ENCODE measurements at places on chromosomes 7 and 10.

DNA sequence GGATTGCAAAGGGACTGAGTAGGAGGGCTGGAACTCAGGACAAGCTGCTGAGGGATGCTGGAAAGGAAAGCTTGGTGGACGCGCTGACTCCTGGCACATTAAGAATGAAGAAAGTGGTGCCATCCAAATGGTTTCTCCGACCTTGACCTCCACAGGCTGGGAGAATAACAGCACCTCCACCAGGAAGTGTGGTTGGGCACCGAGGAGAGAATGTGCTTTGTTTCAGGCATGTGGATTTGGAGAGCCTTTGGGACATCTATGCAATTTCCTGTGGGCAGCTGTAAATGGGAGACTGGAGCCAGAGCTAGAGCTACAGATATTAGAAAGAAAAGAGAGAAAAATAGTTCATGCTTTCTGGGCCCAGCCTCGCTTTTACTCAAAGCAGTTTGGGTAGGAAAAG, 29.8 kb upstream of the HABP2 start:
- no peak for DNase-seq

DNA sequence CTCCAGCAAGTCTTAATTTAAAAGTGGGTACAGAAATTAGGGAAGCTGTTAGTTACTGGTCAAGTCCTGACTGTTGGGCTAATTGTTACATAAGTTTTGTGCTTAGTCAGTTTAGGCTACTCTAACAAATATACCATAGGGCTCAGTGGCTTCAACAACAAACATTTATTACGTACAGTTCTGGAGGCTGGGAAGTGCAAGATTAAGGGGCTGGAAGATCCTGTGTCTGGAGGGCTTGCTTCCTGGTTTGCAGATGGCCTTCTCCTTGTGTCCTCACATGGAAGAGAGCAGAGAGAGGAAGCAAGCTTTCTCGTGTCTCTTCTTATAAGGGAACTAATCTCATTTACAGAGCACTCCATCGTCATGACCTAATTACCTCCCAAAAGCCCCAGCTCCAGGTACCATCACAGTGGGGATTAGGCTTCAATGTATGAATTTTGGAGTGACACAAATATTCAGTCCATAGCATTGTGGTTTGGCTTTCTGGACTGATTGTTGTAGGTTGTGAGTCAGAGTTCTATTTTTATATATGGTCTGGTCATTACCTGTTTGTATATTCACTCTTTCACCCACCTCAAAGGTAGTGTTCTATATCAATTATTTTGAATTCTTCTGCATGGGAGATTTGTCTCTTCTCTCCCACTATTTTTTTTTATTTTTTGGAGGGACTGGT, 17.1 kb downstream of the ST7 start:
- no peak for DNase-seq

- no peak for DNase-seq
These were observed 807 bp upstream of the MINPP1 start for GRCh38 chr10:87503886-87504285.

DNA sequence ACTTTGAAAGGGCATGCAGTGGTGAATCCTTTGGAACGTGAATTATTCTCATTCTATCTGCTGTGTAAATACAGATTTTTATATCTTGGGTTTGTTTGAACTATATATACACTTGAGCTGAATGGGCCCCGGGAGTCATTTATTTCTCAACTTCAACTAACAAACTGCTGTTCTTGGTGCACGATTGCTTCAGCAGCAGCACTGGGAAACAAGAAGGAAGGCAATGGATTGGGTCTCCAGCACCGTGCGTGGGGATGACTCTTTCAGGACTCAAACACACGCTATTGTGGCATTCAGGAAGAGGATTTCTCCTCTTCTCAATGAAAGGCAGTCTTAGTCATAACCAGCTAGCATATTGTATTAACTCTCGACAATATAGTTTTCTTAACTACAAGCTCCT, 226.0 kb upstream of the NFE2L3 start:
- DNase-seq, result no peak

GRCh38 chr10:46080886-46081285, 34.8 kb upstream of the MSMB start:
- DNase-seq, result no peak

GRCh38 chr10:88114368-88114767, 250.9 kb downstream of the PTEN start:
- peak; percentile 40 for DNase-seq

DNA sequence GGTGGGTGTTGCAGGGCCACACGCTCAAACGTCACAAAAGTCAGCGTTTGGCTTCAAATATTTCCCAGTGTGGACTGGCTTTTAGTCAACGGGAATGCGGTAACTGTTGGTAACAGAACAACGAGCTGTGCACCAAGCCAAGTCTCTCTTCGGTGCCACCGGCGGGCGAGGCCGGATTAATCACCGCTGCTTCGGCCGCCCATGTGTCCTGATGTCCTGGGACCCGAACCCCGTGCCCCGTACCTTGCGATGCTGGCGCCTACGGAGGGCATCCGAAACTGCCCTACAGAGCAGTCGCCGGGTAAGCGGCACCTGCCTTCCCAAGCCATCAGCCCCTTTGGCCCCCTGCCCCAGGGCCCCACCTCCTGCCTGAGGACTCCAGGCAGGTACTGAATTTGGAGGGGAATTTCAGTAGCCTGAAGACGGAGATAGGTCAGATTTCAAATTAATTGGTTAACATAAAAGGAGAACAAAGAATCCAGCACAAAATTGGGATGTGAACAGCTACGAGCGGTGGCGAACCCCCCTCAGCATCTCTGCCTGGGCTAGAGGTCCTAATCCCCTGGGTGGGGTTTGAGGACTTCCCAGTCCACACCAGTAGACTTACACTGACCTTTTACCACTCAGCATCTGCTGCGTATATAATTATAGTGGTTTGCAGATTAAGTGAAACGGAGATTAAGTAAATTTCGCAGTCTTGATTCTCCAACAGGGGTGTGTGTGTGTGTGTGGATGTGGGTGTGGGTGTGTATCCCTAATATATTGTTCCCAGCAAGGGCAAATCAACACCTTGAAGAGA, at the start of gene LRRC72:
TSS of gene LRRC72 (plus strand) at position 84 of the 799 bp plus-strand sequence. CDS start at position 212, 128 bp downstream.
- no peak for DNase-seq

DNA sequence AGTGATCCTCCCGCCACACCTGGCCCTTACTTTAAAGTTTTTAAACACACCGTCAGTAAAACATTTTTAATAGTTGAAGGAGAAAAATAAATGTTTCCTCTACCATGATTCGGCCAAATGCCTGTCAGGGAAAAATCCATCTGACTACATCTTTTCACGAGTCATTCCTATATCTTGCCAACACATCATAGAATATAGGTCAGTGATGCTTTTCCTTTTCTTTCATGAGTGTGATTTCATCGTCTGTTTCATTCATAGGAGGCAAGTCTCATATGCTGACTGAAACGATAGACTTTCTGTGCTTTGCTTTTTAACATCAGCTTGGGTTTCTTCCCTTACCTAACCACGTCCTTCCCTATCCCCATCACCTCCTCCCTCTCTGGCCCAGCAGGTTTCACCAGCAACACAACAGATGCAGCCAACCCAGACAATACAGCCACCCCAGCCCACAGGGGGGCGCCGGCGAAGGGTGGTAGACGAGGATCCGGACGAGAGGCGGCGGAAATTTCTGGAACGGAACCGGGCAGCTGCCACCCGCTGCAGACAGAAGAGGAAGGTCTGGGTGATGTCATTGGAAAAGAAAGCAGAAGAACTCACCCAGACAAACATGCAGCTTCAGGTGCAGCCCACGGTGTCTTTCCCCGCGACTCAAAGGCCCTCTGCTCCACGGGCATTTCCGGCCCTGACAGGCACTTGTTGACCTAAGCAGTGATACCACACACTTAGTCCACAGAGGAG, 149.2 kb downstream of the TRIL start:
- no peak for DNase-seq

- no peak for DNase-seq
These were observed 483.6 kb downstream of the NRG3 start for GRCh38 chr10:82358486-82359099.

DNA sequence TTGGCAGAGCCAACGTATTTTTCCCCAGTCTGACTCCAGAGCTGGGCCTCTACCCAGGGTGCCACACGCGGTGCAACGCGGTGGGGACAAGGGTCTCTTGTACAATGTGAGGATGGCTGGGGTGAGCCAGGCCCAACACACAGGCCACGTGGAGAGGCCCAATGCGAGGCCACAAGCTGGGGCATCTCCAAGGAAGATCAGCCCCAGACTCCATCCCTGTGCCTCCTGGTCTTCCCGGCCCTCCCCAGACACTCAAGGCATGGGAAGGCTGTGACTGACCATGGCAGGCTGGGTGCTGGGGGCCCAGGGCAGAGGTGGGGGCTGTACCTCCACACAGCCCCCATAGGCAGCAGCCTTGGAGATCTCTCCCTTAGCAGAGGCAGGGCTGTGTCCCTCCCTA, 135.3 kb upstream of the FAM20C start:
- DNase-seq, result no peak

- no peak for DNase-seq
These were observed 62.2 kb upstream of the CARD11 start for GRCh38 chr7:3105856-3106255.

DNA sequence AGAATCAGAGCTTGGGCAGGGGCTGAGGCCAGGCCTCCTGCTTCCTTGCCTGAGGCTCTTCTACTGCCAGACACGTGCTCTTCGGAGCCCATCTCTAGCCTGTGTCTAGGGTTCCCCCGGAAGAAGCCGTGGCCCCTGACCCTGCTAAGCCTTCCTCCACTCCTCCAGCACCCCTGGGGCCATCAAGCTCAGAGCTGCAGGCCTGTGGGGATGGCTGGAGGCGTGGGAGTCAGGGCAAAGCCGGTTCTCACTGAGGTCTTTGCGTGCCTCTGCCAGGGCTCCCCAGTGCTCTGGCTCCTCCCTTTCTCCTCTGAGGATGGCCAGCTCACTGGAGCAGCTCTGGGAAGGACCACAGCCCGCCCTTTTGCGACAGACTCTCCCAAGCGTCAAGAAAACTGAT, 34.4 kb downstream of the GHRHR start:
- DNase-seq, result no peak

DNA sequence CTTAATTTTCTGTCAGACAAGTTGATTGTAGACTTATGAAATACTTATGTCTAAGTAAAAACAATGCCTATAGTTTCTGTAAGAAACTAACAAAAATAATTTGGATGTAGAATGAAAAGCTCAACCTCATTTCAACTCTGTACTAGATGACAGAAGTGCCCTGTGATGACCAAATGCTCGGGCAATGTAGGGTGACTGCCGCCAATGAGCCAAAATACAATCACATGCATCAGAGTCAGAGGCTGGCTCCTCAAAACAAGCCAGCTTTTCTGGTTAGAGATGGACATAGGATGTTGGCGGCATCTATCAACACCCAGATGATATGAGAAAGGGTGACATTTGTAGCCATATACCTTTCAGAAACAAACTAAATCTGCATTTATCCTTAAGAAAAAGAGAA, 23.9 kb downstream of the LMOD2 start:
- peak; percentile 77 for DNase-seq

DNA sequence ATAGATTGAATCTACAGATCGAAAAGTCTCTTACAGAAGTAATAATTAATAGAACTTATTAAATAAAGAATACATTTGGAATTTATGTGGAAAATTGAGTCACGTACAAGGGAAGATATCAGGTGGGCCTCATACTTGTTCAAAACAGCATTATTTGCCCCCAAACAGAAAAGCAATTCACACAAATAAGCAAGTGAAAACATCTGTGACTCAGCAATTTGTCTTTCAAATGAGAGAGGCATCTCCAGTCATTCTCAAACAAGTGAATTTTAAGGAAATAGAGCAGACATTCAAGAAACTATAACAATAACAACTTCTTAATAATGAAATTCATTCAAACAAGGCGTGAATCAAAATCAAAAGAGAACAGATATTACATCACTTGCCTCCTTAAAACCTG, 50.1 kb downstream of the SEMA3A start:
- DNase-seq, result no peak

DNA sequence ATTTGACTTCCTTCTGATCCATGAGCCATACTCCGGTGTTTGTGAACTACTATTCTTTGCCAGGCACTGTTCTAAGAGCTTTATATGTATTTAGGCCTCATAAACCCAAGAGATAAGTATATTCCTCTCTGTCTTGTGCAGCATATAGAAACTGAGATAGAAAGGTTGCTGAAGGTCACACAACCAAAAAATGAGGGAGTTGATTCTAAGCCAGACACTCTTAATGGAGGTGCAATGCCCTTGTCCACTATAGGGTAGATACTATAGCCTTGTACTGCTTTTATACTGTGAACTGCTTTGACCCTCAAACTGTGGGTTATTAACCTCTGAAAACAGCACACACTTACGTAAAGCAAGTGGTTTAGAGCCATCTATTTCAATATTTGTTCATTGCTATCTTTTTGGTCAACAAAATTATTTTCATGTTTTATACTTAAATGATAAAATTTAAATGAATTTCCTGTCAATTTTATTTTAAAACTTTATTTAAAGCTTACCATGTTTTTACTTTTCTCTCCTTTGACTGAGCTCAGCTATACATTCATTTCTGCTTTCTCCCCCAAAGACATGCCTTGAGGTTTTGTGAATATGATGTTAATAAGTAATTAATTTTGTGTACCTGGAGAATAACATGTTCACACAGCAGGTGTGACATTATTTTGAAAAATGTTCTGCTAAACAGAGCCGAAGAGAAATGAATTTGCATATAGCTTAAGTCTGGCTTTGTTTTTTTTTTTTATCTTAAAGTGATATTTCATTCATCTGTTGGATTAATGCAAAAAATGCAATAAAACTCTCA, 687.3 kb downstream of the DNAJB9 start:
- no peak for DNase-seq

- DNase-seq, result no peak
These were observed 115.1 kb downstream of the PON1 start for GRCh38 chr7:95209276-95209675.

GRCh38 chr10:88081457-88082054, 218.1 kb downstream of the PTEN start:
- no peak for DNase-seq

DNA sequence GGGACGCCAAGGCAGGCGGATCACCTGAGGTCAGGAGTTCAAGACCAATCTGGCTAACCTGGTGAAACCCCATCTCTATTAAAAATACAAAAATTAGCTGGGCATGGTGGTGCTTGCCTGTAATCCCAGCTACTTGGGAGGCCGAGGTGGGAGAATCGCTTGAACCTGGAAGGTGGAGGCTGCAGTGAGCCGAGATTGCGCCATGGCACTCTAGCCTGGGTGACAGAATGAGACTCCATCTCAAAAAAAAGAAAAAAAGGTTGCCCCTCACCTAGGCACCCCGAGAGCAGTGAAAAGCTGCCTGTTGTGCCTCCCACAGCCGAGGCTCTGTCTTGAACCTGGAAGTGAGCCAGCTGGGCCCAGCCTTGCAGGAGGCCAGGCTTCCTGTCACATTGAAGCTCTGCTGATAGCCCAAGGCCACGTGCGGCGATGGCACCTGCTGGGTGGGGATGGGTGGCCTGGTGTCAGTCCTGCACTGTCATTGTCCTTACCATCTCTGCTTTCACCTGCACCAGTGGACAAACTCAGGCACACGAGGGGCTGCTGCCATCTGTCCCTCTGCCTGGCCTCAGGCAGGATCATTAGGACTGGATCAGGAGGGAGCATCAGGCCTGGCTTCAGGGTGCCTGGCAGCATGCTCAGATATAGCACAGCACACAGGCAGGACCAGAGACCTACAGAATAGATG, 37.8 kb downstream of the DNAJB12 start:
- DNase-seq, result peak; percentile 88
